Fibroblast of skin of left biceps (primary cell): ENCODE measurements at places on chromosomes 7 and 10.

GRCh38 chr10:72108830-72109635, 20.7 kb upstream of the SPOCK2 start:
- no peak for DNase-seq

GRCh38 chr10:114385557-114385956, 18.7 kb downstream of the AFAP1L2 start:
- no peak for DNase-seq

DNA sequence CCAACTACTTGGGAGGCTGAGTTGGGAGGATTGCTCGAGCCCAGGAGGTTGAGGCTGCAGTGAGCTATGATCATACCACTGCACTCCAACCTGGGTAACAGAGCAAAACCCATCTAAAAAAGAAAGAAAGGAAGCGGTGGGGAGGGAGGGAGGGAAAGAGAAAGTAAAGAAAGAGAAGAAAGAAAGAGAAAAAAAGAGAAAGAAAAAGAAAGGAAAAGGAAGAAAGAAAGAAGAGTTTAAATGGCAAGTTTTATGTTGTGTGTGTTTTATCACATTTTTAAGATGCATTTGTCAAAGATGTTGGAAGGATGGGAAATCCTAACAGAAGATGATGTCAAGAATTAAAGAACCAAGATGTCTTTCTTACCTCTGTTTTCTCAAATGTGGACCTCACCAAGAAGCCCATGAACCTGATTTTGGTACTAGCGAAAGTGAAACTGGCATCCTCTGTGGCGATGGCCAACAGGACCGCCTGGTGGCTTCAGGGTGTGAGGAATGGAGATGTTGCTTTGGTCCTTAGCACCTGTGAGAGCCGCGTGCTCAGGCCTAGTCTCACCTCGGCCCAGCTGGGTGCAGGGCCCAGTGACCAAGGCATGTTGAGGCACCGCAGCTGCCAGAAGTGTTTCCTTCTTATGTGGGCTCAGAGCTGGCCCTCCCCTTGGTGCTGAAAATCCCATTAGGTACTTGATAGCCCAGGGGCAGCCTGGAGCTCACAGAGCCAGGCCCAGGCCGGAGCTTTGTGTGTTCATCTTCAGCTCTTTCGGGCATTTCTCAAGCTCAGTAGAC, 9.8 kb downstream of the UCMA start:
- no peak for DNase-seq

- DNase-seq: peak; percentile 44
These were observed 284.7 kb upstream of the AKR1E2 start for GRCh38 chr10:4541292-4541691.

GRCh38 chr7:151461942-151462230, 21.9 kb upstream of the CRYGN start:
- no peak for DNase-seq

DNA sequence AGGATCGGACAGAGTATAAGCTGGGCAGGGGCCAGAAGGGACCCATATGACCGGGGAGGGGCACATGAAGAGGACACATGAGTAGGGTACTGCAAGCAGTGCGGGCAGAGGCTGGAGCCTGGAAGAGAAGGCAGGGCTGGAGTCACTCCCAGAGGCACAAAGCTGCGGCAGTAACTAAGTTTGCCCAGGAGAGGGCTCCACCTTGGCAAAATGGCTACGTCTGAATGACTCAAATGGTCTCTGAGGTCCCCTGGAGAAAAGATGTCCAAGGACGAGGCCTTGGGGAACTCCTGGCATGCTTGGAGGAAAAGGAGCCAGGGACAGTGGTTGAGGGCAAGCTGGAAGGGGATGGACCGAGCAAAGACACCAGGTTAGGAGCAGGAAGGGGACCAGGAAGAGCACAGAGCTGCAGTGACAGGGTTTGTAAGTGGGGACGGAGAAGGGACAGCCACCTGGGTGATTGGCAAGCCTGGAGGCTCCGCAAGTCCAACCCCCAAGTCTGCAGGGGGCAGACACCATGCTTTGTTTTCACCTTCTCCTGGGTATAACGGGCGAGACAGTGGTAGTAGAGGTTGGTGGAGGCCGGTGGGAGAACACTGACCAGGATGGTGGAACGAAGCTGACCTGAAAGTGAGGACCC, 43.1 kb upstream of the LBX1 start:
- DNase-seq: peak; percentile 17

- DNase-seq: no peak
These were observed 125.6 kb downstream of the CXCL12 start for GRCh38 chr10:44259090-44259874.
